Naive thymus-derived CD8-positive, alpha-beta T cell (primary cell): ENCODE measurements at places on chromosomes 7 and 10.

DNA sequence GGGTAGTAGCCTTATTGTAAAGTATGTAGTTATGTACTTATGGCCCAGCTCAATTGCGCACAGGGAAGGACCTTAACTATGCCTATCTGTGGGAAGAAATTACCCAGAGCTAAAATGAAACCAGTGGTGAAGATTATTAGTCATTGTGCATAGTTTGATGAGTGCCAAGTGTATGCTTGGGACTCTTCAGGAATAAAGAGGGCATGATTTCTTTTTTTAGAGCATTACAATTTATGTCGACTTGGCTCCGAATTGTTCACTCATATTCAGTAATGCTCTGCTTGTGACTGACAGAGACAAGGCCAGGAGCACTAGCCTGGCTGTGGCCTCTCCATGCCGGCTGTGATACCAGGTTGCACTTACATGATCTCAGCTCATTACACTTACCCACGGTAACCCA is 269.5 kb downstream of the TRIL start:
- no peak for DNase-seq

GRCh38 chr7:114414156-114415063 is at the start of gene FOXP2:
FOXP2 (plus strand) TSS chr7:114414815; CDS start chr7:114426512, 11,697 bp downstream.
- DNase-seq = no peak

DNA sequence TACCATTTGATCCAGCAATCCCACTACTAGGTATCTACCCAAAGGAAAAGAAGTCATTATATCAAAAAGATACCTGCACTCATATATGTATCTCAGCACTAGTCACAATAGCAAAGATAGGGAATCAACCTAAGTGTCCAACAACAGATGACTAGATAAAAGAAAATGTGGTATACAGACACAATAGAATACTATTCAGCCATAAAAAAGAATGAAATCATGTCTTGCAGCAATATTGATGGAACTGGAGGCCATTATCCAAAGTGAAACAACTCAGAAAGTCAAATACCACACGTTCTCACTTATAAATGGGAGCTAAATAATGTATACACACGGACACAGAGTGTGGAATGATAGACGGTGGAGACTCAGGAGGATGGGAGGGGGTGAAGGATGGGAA is 146.0 kb downstream of the PARD3 start:
- DNase-seq = no peak

DNA sequence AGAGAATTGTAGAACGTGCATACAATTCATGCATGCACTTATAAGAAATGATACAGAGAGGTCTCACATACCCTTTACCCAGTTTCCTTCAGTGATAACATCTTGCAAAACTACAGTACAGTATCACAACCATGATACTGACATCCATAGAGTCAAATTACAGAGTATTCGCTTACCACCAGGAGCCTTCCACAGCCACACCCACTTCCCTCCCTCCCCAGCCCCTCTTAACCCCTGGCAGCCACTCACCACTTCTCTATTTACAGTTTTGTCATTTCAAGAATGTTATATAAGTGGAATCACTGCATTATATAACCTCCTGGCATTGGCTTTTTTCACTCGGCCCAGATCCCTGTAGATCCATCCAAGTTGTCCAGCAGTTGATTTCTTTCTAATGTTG is 143.8 kb downstream of the ZNF248 start:
- DNase-seq = no peak

DNA sequence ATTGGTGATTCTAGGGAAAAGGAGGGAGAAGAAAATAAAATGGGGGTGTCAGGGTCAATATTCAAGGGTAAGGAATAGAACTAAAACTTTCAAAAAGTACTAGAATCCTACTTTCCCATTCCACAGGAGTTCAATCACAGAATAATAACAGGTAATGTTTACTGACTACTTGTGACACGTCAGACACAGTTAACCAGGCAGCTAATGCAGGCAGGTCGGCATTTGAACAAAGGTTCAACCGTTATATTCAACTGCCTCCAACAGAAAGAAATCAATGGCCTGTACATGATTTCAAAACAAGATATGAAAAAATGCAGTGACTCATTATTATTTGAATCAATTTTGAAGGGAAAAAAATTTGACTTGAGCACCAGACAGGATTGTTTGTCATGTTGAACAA is 3.1 kb downstream of the ASB15 start:
- DNase-seq = no peak

GRCh38 chr10:75899816-75900390 is 468.5 kb downstream of the LRMDA start:
- no peak for DNase-seq
